ENCODE measurements at places on chromosomes 3 and 15.

DNA sequence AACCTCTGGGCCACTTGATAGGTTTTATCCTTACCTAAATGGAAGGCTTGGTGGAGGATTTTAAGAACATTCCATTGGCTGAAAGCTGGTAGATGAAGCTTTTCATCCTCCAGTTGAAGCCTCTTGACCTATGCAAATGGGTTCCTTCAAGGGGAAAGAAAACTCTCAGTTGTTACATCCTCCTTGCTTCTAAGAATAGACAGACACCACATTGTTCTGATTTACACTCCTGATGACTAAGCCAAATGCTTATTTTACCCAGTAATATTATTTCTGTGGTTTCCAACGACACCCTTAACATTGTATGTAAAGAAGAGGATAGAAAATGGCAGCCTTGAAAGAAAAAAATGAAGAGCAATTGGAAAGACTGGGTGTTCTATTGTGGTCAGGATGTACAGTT, 480.5 kb downstream of the OTOL1 start:
- DNase-seq, result peak; percentile 76

DNA sequence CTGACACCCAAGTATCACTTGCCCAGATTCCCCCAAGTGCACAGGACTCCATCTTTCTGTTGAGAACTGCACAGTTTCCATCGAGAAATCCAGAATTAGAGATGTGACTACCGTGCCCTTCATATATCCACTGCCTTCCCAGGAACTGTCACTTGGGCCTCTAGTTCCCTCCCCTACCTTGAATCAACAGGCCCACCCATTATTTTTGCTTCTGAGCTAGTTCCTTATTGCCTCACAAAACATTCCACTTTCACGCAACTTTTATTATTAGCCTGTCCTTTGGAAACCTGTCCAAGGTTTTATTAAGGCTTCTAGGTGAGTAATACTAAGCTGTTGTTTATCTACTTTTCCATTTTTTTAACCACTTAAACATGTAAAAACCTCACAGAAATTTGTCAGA, 17.1 kb upstream of the SLC30A4 start:
- no peak for DNase-seq

DNA sequence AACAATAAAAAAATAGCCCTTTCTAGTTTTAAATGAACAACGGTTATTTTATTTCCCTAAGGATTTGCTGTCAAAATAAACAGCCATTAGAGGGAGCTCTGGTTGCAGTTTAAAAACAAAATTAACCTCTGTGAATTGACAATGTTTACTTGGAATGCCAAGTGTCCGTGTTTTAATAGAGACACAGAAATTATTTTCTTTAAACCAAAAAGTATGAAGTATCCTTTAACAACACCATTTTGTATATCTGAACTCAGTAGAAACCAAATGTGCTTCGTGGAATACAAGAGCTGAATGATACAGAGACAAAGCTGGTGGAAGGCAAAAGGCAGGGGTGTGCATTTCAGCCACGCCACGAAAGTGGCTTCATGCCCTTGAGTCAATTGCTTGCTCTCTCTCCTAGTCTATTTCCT, 74.4 kb downstream of the MOBP start:
- peak; percentile 23 for DNase-seq

GRCh38 chr15:44435893-44436667, 8.7 kb downstream of the CTDSPL2 start:
- DNase-seq, result peak; percentile 32

GRCh38 chr3:197253238-197253947, 45.0 kb downstream of the DLG1 start:
- DNase-seq, result no peak

DNA sequence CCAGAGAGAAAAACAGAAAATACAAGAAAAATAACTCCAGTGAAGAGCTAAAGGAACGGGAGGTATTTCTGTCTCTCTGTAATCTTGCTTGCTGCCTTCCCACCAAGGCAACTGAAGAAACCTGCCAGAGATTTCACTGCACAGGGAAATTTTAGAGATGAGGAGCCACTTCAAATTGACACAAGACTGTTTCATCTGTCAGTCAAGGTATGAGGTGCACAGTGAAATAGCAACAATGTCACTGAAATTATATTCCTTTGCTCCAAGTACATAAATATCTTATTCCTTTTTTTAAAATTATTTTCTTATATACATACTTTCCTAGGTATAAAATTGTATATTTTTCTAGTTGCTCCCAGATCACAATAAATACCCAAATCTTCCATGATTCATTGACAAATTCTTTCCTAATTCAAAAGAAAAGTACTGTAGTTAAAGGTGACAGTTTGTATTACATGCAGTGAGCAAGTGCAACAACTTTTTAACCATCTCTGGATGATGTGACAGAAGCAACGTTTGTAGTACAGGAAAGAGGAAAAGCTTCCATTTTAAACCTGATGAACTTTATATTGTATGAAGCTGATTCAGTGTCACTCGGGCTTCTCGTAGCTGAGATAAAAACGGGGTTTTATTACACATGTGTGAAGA, 563.4 kb downstream of the TUSC7 start:
- no peak for DNase-seq

DNA sequence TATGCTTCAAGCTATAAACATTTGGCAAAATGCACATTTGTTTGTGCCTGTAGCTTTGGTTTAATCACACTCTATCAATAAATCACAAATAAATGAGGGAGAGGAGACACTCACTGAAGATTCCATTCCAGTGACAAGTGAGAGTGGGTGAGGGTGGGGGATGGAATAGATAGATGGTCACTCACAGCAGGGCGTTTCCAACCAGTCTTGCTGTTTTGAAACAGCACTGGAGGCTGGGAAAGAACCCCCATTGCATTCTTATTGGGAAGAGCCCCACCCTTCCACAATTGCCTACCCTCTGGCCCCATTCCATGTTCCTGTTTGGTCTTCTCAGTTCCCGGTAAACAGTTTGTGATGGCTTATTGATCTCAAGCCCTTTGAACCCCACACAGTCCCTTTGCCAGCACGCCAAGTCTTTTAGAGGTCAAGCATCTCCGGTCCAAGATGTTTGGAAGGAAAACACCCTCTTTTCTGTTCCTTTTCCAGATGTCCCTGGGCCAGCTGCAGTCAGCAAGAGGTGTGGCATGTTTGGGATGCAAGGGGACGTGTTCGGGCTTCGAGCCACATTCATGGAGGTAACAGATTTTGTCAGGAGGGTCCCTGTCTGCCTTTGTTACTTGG, 30.7 kb downstream of the LMCD1 start:
- peak; percentile 86 for DNase-seq

GRCh38 chr3:33360136-33360825, 79.9 kb downstream of the UBP1 start:
- peak; percentile 76 for DNase-seq

GRCh38 chr3:53970661-53971060, 79.0 kb upstream of the SELENOK start:
- DNase-seq, result no peak

- no peak for DNase-seq
Observed at GRCh38 chr15:40111888-40112287, 3.2 kb upstream of the BMF start.

DNA sequence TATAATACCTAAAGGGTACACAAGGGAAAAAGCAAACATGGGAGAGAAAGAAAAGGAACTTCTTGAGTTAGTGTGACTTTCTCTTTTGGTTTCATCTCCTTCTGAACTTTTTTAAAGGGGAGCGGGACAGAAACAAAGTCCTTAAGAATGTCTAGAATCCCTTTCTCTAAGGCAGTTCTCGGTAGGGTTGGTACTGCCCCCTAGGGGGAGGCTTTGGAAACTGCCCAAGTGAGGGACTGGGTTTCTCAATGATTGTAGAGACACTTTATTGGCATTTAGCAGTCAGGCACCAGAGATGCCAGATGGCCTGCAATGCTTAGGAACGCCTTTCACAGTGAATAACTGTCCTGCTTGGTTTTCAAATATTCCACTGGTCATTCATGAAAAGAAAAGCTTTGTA, 172.7 kb downstream of the WDR72 start:
- DNase-seq, result peak; percentile 18

DNA sequence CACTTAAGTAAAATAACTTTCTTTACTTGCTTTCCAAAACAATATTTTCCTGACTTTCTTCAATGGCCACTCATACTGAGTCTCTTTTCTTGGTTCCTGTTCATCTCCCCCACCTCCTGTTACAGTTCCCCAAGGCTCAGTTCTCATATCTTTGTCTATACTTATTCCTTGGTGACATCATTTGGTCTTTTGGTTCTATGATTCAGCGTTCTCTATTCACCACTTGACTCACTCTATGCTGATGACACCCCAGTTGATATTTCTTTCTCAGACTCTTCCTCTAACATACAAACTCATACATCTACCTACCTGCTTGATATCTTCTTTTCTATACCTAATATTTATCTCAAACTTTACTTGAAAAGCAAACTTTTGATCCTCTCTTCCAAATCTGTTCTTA, 85.0 kb upstream of the P3H2 start:
- peak; percentile 84 for DNase-seq

DNA sequence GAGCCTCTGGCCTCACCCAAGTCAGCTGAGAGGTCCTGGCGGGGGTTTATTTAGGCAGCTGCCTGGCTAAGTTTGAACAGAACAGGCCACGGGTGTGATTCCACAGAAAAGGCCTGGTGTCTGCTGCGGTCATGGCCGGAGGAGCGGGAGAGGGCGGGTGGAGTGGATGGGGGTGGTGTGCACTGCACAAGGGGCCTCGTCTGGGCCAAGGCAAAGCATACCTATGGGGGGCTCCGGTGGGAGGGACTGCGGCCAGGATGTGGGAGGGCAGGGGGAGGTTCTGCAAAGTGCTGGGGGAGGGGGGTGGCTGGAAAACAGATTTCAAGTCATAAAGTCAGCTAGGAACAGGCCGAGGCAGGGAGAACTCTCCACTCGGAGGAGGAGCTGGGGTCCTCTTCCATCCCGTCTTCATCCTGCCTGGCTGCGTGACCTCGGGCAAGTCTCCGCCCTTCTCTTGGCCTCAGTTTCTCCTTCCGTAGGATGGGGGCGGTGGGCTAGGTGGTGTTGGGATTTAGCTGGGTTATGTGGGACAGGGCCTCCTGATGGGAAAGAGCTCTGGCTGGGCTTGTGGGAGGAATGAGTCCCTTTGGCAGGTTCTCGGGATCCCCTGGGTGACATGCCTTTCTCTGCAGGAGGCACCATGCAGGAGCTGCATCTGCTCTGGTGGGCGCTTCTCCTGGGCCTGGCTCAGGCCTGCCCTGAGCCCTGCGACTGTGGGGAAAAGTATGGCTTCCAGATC, 878 bp downstream of the ISLR start:
- peak; percentile 75 for DNase-seq

GRCh38 chr3:111412656-111413055, 129.3 kb upstream of the CD96 start:
- no peak for DNase-seq

DNA sequence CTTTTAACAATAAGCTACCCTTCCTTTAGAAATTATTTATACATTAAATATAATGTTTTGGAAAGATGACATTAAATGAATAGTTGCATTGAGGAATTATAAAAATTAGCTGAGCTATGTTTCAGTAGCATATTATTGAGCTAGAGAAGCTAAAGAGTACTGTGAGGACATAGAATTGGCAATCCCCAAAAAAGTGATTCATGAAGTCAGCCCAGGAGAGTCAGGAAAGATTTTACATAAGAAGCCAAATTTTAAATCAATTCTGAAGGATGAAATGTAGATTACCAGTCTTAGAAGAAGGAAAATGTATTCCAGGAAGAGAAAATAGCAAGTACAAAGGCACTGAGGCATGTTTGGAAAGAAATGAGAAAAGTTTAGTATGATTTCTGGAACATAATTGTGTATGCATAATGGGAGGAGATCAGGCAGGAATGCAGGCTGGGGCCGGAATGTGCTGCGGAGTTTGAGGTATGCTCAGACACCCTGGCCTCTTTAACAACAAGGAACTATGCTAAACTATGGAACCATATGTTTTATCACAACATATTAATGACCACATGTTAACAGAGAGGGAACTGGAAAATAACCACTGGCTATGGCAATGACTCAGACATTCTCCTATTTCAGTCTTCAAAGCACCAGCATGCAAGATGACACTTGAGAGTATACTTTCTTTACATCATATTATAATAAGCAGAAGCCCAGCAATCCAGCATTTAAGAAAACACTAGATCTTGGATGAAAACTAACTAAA, 103.3 kb upstream of the COL8A1 start:
- DNase-seq, result peak; percentile 94

DNA sequence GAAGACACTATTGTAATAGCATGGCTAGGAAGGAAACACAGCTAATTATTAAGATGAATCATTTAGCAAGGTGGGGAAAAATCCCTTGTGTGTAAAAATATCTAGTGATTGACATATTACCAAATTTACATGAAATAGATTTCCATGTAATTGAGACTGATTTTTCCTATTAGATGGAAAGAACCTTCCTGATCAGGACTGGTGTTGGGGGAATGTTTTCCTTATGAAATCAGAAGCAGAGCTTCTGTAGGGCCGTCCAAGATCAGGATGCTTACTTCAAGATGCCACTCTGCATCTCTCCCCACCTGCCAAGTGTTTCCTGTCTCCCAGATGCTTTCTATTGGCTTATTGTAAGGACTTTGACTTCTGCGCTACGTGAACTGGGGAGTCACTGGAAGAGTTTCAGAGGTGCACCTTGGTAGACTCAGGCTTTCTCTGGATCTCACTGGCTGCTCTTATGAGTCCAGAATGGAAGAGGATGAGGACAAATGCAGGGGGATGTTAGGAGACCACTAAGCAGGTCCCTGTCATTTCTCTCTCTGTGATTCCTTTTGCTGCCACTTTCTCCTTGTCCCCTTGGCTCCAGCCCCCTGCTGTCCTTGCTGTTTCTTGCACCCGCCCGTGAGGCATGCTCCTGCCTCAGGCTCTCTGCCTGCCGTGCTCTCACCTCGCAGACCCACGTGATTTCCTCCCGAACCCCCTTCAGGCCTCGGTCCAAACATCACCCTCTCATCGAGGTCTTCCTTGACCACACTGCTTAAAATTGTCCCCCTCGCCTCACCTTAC, 30.1 kb downstream of the BTD start:
- DNase-seq, result peak; percentile 20

DNA sequence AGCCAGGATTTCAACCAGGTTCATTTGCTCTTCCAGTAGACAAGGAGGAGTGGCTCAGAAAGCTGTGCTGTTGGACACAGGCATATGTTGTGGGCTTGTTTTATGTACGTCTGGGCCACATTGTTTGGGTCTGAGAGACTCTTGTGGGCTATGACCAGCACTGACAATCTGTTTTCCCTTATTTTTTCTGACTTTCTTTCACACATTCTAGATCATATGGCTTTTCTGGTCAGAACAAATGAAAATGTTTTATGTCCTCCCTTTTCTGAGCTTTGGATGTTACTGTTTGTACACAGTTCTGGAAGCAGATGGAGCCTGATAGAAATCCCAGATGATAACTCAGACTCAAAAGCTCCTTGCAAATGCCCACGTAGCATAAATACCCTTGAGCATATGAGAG, 85.8 kb upstream of the RGMA start:
- DNase-seq, result no peak

DNA sequence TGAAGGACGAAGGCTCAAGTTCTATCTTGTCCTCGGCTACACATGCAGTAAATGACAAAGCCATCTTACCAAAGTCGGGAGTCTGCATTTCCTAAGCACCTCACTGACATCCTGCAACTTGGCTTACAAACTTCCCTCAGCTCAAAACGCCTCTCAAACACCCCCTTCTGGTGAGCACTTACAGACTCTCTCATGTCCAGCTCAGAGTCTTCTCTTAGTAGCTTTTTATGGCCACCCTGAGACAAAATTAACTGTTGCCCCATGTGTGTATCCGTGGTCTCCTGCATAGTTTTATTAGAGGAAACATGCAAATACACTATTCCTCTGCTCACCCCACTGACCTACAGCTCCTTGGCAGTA, 819.7 kb downstream of the FHIT start:
- no peak for DNase-seq

Measured in fibroblast of skin of right biceps (primary cell).